ENCODE measurements at places on chromosomes 4 and X.
A peak's percentile ranks its signal among the peaks of the same experiment; 100 is the strongest.

DNA sequence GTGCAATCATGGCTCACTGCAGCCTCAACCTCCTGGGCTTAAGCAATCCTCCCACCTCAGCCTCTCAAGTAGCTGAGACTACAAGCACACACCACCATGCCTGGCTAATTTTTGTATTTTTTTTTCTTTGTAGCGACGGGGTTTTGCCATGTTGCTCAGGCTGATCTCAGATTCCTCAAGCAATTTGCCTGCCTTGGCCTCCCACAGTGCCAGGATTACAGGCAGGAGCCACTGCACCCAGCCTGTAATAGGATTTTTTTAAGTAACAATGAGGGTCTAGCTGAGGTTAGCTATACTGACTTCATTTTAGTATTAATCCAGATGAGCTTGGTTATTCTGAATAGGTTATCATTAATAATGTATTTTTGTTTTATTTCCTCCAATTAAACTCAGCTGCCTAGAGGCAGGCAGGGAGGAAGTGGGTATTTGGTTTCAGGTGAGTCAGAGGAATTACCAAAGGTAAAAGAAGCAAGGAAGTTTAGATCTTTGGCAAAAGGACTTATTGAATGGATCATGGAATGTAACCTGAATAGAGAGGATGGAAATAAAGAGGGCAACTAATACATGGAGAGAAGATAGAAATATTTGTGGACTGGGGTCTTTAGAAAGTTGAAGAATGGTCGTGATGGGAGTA, 1023.3 kb upstream of the TENM3 start:
- DNase-seq: no peak

DNA sequence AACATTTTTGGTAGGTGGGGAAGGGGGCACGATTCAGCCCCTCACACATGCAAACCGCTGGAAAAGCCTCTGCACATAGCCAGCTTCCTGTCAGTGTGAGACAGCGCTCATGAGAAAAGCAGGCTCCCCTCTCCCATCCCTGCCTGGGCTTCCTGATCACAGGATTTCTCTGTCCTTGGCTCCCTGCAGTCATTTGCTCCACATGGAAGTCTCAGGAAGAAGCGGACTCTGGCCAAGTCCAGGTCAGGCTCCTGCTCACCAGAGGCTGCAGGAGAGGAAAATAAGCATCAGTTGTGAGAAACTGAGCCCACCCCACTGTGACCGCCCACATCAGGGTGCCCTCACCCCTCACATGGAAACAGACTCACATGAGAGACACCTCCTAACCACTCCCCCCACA, 664.3 kb upstream of the TENM3 start:
- DNase-seq: no peak

DNA sequence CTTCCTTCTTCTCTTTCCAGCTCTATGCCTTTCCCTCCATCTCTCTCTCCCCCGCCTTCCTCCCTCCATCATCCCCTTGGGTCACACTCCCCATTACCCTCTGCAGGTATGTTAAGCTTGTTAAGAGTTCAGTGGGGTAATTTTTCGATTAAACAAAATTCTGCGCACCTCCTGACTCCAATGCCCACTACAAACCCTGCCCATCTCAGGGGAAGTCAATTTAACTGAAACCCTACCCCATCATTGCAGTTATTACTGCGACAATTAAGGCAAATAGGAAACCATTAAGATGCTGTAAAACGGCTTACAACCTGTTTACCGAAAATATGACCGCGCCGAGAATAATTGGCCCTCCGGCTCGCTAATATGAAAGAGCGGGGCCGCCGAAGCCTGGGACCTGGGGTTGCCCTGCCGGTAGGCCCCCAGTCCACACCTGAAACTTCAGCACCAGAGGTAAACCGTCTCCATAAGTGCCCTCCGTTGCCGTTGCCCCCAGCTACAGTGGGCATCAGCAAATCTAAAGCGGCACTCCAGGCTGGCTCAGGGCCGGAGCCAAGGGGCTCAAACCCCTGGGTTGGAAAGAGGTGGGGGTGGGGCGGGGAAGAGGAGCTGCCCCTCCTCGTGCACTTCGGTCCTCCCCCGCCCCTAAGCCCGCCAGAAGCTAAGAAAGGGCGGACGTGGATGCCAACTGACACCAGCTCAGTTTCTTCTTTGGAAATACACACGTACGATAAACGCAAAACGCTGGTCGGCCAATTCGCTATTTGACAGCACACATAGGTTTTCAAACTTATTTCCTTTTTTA, 4.8 kb downstream of the ARX start:
- DNase-seq: no peak

GRCh38 chr4:168279556-168279955, 39.0 kb downstream of the DDX60 start:
- DNase-seq: no peak

DNA sequence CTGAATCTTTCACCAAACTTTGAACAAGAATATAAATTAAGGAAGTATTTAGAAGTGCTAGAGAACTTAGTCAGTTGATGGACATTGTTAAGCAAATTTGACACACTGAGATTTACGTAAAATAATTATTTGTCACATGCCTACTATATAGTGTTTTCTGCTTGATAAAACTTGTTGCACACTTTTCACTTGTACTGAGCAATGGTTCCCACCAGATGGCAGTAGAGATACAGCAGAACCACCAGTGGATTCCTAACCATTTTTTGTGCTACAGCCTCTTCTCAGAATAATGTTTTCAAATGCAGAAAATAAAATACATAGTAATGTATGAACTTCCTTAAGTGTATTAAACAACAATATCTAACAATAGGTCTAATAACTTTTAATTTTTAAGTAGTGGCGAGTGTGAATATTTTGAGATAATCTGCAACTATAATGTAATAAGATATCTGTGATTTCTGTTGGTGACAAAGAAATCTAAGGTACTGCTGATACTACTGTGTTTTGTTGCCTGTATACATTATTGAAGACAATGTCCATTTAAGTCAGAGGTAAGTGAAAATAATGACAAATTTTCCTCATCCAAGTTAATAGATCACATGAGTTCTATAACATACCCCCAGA, 81.2 kb downstream of the APOOL start:
- DNase-seq: peak; percentile 57

DNA sequence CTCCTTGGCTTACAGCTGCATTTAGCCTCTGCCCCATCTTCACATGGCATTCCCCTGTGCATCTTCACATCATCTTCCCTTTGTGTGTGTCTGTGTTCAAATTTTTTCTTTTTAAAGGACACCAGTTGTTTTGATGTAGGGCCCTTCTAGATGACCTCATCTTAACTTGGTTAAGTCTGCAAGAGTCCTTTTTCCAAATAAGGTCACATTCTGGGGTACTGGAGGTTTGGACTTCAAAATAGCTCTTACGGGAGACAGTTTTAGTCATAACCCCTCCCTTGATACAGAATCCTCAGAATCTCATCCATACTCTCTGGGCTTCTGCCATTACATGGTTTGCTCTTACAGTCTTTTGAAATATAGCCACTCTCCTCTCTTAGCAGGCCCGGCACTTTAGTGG, 231.5 kb upstream of the ATP6AP2 start:
- peak; percentile 0 for DNase-seq

- no peak for DNase-seq
Observed at GRCh38 chr4:11894221-11894620, 465.5 kb upstream of the HS3ST1 start.

GRCh38 chr4:168487282-168488035, 7.2 kb upstream of the DDX60L start:
- DNase-seq: no peak

DNA sequence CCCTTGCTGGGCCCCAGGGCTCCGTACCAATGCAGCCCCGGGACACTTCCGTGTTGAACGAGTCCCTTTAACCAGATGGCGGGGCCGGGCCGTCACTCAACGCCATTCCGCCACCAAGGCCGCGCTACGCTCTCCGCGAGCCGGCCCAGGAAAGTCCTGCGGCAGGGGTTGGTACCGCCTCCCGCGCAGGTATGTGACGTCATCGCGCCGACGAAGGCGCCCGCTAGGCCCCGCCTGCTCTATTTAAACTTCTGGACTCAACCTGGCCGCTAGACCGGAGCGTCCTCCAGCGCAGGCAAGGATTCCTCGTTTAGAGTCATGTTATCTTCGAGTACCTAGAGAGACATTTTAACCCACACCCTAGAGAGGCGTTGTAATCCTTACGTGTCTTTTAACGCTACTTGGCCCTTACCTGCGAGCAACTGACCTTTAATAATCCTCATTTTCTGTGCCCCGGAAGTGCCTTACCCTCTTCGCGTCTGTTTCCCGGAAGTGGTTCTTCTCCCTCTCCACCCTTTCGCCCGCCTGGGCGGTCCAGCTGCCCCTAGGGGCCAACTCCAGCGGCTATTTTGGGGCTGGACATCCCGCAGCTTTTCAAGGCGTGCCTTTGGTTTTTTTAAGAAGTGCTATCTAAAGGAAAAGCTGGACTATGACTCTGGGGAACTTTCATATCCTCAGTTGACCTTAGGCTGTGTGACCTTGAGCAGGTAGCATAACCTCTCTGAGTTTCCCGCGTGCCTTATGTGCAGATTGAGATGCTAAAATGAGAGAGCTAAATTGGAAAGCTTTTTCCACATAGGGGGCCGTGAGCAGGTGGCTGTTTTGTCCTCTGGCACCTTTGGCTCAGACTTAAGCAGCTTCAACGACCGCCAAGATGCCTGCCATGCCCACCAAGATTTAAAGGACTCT, at the start of gene PNPLA4:
Gene PNPLA4, minus strand, starts transcription at position 155 of the 909 bp plus-strand sequence. CDS start 1,294 bp downstream, outside the sequence.
- peak; percentile 72 for DNase-seq

GRCh38 chr4:164880489-164881262, 3.7 kb downstream of the APELA start:
- DNase-seq: no peak

GRCh38 chrX:129534816-129535578, 5.1 kb upstream of the OCRL start:
- peak; percentile 48 for DNase-seq

DNA sequence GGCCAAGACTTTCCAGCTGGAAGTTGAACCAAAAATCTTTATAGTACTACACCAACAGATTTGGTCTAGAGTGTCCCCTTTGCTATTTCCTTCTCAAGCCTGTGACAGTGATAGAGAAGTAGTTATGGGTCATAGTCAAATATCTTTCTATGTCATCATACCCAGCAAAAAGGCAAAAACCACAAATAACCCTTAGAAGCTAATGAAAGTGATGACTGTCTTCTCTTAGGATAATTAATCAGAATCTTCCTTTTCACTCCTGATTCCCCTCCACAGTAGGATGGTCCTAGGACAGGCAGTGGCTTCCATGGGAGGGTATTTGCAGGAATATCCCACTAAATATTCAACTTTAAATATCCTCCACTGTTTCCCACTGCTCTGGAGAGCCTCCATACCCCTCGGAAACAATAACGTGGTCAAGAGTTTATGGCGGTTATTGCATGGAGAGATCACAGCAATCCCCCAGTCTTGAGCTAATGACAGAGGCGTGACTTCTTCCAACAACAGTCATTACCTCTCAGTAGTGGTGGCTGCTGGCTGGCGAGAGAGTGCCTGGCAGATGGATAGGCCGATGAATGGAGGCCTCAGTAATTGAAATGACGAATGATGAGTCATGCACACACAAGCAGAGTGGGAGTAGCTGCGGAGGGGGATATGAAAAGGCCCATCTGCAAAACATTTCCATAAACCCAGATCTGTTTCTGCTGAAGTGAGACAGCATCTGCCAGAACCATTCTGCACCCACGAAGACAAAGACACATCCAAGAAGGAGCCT, 154.9 kb downstream of the STK32B start:
- DNase-seq: peak; percentile 35

- DNase-seq: no peak
Observed at GRCh38 chr4:89463341-89463740, 155.7 kb upstream of the GPRIN3 start.

- peak; percentile 2 for DNase-seq
Observed at GRCh38 chr4:23232987-23233386, 540.2 kb downstream of the GBA3 start.

DNA sequence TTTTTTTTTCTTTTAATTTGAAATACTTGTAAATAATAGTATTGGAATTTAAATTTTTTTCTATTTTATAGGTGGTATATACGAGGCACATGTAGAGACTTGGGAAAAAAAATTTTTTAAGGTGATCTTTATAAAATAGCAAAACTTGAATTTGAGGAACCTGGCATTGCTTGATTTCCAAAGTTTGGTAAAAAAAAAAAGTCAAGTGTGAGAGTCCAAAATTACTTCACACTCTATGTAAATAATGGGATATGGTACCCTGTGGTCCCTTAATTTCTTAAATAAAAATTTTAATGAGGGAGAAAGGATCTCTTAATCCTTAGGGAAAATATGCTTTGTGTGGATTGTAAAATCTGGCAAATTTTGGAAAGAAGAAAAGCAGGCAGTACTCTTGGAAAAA, 19.0 kb downstream of the SPRY1 start:
- DNase-seq: no peak

DNA sequence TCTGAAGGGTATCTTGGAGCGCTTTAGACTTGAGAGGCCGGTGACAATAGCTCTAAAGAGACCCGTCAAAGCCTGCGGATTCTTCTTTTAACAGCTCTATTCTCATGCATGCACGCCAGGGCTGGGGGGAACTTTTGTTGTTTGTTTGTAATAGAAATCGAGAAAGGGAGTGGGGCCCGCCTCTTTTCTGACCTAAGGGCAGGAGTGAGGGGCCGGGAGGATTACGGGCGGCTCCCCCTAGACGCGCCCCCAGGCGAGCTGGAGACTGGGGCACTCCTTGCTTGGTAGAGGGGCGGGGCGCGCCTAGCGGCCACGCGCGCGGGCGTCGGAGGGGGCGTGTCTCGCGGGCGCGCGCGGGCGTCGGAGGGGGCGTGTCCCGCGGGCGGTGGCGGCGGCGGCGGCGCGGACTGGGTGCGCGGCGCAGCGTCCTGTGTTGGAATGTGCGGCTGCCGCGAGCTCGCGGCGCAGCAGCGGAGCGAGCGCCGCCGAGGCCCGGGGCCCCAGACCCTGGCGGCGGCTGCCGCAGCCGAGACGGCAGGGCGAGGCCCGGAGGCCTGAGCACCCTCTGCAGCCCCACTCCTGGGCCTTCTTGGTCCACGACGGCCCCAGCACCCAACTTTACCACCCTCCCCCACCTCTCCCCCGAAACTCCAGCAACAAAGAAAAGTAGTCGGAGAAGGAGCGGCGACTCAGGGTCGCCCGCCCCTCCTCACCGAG, at the start of gene REST:
Gene REST, plus strand, starts transcription at position 412 of the 717 bp plus-strand sequence. CDS start 2,739 bp downstream, outside the sequence.
- DNase-seq: peak; percentile 76

DNA sequence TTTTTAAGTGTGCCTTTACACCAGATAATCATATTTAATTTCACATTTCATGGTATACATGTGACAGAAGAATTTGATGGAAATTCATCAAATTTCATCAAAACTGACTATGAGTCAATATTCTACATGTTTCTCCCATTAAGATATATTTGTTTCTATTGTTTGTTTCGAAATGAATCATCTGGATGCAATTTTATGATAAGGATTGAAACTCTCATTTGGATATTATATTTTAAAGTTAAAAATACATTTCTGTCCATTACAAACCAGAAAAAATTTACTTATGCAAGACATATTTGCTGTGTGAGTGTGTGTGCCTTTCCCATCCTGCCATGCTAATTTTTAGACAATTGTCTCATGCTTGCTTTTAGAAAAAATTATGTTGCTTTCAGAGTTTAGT, 52.2 kb downstream of the SULT1B1 start:
- peak; percentile 59 for DNase-seq
